Type B pancreatic cell (in vitro differentiated cells): ENCODE measurements at places on chromosomes 5 and 9. TPM values are rescaled to one million over a fixed set of nuclear protein-coding genes. Genes with fewer than 3 reads are reported as not detected.

GRCh38 chr9:69759021-69759420, 790 bp downstream of the PTAR1 start:
- H3K27ac ChIP-seq: peak overlapping the region; percentile 92
- peak overlapping the region; percentile 96 for H3K4me3 ChIP-seq
- H3K27me3 ChIP-seq: no peaks in the 10 kb centered on the region

GRCh38 chr5:74149395-74149794, 491.1 kb downstream of the ENC1 start:
- no peak for DNase-seq
- H3K27ac ChIP-seq: no peak overlapping the region
- H3K4me1 ChIP-seq: peaks cover 6% of the 10 kb centered on the region

DNA sequence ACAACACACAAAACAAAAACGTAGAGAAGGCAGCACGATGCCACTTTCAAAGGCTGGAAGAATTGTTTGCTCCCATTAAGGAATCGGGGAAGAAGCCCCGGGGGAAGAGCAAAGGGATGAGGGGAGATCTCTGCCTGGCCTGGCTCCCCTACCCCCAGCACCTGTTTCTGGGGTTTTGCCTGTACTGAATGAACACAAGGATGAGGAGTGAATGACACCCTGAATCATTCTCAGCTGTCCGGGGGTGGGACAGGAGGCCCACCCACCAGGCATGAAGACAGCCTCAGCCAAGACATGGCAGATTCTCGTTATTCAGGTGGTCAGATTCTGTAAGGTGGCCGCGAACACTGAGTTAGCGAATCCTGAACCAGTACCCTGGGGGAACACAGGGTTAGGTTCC, 7.5 kb downstream of the TBC1D9B start:
- H3K4me1 ChIP-seq: no peaks in the 10 kb centered on the region
- no peaks in the 10 kb centered on the region for H3K27me3 ChIP-seq
- H3K27ac ChIP-seq: no peak overlapping the region
- no peak overlapping the region for H3K4me3 ChIP-seq
- no peak for DNase-seq
- peaks cover 20% of the 10 kb centered on the region for H3K36me3 ChIP-seq

DNA sequence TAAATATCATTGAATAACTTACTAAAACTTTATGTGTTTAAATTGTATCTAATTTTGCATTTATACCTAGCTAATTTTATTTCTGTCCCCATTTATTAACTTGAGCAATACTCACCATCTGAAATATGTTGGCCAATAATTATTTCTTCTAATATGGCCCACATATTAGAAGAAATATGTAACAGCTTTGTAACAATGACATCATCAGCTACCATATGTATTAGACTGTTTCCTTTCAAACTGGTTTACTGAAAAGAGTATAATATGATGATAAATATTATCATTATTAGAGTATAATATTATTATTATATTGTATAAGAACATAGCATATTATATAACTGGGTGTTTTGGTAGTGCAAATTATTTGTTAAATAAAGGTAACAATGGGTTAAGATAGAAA, 220.5 kb downstream of the FBXL7 start:
- H3K27ac ChIP-seq: no peak overlapping the region
- no peaks in the 10 kb centered on the region for H3K36me3 ChIP-seq

DNA sequence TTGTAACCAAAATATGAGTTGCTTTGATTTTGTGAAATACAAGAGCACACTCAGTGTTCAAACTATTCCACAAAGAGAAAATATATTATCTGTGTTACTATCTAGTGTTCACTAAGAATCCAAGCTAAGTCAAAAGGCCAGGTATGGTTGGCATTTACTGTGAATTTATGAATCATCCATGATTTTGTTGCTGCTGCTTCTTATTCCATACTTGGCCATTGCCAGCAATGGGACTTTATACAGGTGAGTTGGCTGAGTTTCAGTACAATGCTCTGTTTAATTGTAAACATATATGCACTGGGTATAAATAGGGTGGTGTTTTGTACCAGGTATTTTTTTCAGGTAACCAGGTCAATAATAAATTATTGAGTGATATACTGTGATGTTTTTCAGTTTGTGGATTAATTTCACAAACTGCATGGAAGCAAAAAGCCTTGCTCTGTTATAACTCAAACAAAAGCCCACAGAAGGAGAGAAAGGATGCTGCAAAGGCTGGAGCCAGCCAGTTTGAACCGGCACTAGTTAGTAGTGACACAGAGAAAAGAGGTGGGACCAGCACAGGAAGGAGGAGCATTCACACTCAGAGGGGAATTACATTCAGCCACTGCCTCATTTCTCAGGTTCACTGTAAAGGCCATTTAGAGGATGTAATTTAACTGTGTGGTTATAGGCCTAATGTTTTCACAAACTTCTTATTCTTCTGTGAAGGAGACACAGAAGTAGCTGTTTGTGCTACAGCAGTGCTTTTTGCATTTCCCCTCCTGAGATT, 381.8 kb downstream of the ADGRV1 start:
- no peak for DNase-seq
- peaks cover 28% of the 10 kb centered on the region for H3K4me1 ChIP-seq
- peak overlapping the region; percentile 5 for H3K4me3 ChIP-seq

DNA sequence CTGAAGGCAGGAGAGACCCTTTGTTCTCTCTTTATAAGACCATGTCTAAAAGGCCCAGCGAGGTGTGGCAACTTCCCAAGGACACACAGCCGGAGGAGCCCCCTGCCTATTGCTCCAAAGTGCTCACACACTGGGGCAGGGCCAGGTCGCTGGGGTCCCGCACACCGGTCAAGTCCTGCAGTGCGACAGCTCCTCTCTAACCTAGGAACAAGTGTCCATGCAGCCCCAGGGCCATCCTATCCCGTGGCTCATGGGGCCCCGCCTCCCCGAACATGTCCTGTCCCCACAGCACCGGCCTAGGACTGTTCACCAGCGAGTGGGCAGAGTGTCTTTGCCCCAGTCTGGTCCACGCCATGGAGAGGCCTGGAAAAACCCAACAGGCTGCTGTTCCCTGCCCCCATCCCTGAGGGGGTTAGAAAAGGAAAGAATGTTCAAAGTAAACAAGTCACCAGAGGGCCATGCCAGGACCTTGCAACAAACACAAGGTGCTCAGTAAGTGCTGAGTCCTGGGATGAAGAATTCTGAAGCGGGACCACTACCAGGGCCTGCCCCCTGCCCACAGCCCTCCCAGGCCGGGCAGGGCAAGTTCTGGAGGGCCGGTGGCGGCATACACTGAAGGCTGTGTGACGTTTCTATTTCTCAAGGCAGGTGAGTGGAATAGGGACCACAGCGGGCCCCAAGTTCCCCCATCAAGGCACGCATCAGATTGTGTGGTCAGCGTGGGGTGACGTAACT, 938 bp downstream of the NINJ1 start:
- H3K4me1 ChIP-seq: peaks cover 7% of the 10 kb centered on the region
- H3K36me3 ChIP-seq: no peaks in the 10 kb centered on the region
- H3K4me3 ChIP-seq: peak overlapping the region; percentile 87
- H3K27ac ChIP-seq: peak overlapping the region; percentile 74
- H3K27me3 ChIP-seq: no peaks in the 10 kb centered on the region

DNA sequence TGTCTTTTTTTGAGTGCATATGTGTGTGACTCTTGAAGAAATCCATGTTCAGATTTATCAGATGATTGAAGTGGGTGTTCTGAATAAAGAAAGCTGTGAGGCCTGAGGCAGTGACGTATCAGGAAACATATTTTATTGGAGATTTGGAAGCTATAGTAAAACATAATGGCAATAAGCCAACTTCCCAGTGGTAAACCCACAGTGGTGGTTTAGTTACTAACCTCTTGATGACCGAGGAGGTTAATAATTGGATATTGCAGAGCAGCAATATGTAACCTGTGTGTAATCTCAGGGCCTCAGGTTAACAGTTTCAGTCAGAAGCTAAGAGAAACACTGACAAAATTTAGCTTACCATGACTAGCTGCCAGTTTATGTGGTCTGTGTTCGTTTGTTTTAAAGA, 6.9 kb downstream of the RGMB start:
- no peak for DNase-seq
- peak overlapping the region; percentile 7 for H3K4me3 ChIP-seq
- peaks cover 41% of the 10 kb centered on the region for H3K4me1 ChIP-seq
- H3K27ac ChIP-seq: no peak overlapping the region

GRCh38 chr9:38233796-38234355, 158.6 kb upstream of the ALDH1B1 start:
- peak; percentile 24 for DNase-seq
- H3K27me3 ChIP-seq: peaks cover 9% of the 10 kb centered on the region
- H3K4me1 ChIP-seq: peaks cover 18% of the 10 kb centered on the region
- H3K36me3 ChIP-seq: no peaks in the 10 kb centered on the region
- H3K4me3 ChIP-seq: no peak overlapping the region
- no peak overlapping the region for H3K27ac ChIP-seq

GRCh38 chr9:76756941-76757673, 7.1 kb upstream of the PCA3 start:
- no peak overlapping the region for H3K27ac ChIP-seq
- no peak for DNase-seq
- H3K36me3 ChIP-seq: no peaks in the 10 kb centered on the region
- H3K4me1 ChIP-seq: no peaks in the 10 kb centered on the region
- H3K4me3 ChIP-seq: no peak overlapping the region

DNA sequence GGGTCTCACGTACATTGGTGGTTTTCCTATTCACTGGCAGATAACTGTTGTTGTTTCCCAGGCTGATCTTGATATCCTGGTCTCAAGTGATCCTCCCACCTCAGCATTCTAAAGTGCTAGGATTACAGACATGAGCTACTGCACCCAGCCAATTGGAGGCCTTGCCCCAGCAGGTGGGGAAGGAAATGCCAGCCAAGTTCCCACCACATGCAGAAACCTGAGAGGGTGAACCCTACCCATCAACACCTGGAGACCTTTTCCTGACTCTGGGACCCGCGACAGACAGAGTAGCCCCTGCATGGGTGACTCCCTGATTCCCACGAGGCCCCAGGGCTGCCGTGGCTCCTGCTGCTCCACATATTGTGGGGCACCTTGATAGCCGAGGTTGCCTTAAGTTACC, 107.7 kb downstream of the GDA start:
- DNase-seq: no peak
- H3K4me1 ChIP-seq: no peaks in the 10 kb centered on the region
- H3K27ac ChIP-seq: no peak overlapping the region
- no peak overlapping the region for H3K4me3 ChIP-seq
- H3K36me3 ChIP-seq: no peaks in the 10 kb centered on the region

DNA sequence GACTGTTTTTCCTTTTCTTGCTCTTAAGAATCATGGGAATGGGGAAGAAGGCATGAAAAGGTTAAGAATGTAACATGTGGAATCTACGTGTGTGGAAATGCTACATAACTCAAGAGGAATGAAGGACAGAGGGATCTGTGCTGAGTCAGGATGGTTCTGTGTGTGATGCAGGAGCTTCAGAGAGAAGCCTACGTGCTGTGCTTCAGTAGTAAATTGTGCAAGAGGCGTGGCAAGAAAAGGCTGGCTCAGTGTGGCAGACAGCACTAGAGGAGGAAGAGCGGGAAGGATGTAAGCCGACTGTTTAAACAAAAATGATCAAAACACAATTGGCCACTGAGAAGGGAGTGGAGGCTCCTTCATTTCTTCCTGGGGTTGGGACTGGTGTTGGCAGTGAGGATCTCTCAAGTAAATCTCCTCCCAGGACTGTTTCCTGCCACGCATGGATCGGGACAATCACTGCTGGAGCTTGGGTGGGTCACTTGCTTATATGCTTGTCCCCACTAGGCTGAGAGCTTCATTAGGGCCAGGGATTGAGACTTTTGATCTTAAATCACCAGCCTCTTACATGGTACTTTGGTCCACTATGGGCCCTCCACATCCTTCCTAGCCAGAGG, 59.4 kb upstream of the BASP1 start:
- no peak overlapping the region for H3K4me3 ChIP-seq
- H3K27ac ChIP-seq: no peak overlapping the region
- no peaks in the 10 kb centered on the region for H3K4me1 ChIP-seq
- DNase-seq: no peak
- H3K36me3 ChIP-seq: no peaks in the 10 kb centered on the region

- peaks cover 28% of the 10 kb centered on the region for H3K4me1 ChIP-seq
- DNase-seq: peak; percentile 94
- peak within 1 kb of the TSS; percentile 89 for H3K27ac ChIP-seq
- peaks cover 3% of the 10 kb centered on the region for H3K27me3 ChIP-seq
- peaks cover 10% of the 10 kb centered on the region for H3K36me3 ChIP-seq
Measured at GRCh38 chr5:40798012-40798800, at the start of gene PRKAA1. Gene PRKAA1, minus strand, starts transcription at chr5:40798374. Its CDS starts 185 bp downstream, at chr5:40798189.

DNA sequence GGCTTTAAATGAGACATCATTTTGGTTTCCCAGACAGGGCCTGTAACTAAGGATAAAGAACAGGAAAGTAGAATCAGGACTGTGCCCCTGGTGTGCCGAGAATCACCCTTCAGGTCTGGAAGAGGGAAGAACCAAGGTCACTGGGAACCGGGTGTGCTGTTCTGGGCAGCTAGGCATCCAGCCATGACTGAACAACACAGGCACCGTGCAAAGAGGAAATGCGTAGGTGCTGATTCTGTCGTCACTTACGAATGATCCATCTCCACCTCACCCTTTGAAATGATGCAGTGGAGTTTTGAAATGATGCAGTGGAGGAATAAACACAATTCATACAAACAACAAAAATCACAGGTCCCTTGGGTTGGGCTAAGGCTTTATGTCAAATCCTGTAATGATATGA, 64.4 kb downstream of the MAP1B start:
- peaks cover 3% of the 10 kb centered on the region for H3K27me3 ChIP-seq
- no peak for DNase-seq
- H3K4me3 ChIP-seq: no peak overlapping the region
- peaks cover 32% of the 10 kb centered on the region for H3K4me1 ChIP-seq
- H3K27ac ChIP-seq: no peak overlapping the region
- peaks cover 17% of the 10 kb centered on the region for H3K36me3 ChIP-seq

DNA sequence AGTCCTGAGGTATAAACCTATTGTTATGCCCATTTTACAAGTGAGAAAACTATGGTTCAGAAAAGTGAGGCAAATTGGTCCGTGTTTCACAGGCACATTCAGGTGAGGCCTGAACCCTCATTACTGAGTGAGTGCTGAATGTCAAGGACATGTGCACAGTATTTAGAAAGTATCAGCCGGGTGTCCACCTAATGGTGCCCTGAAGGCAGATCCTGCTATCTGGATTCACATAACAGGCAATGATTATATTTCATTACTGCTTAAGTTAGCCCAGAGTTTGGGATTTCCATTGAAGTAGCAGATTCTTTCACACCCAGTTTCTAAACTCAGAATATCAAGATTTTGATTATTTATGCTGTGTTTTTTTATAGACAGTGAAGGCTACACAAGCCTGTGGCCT, 142.7 kb downstream of the LHFPL2 start:
- DNase-seq: no peak
- H3K4me1 ChIP-seq: peaks cover 79% of the 10 kb centered on the region
- H3K27me3 ChIP-seq: peaks cover 4% of the 10 kb centered on the region

GRCh38 chr5:40679913-40680681, at the start of gene PTGER4:
Gene PTGER4, plus strand, starts transcription at chr5:40679915. Its CDS starts 1,079 bp downstream, at chr5:40680994.
- H3K27ac ChIP-seq: peak within 1 kb of the TSS; percentile 86
- peaks cover 29% of the 10 kb centered on the region for H3K4me1 ChIP-seq
- H3K36me3 ChIP-seq: peaks cover 5% of the 10 kb centered on the region
- H3K27me3 ChIP-seq: peaks cover 63% of the 10 kb centered on the region
- no peak for DNase-seq
- H3K4me3 ChIP-seq: peak within 1 kb of the TSS; percentile 92

GRCh38 chr5:141430332-141431113, at the start of gene PCDHGA12:
Gene PCDHGA12, plus strand, starts transcription at chr5:141430507. Its CDS starts 253 bp downstream, at chr5:141430760.
- H3K27ac ChIP-seq: no peak within 1 kb of the TSS
- H3K27me3 ChIP-seq: no peaks in the 10 kb centered on the region
- H3K4me3 ChIP-seq: no peak within 1 kb of the TSS
- no peak for DNase-seq

FAM78A gene
- 0.79 and 1.9 TPM in 2 replicates for total RNA-seq

ASPN gene
- total RNA-seq: 1.3 TPM in 1 of 2 replicates, not detected in the other

CHSY3 gene
- 0.86 and 4.9 TPM in 2 replicates for total RNA-seq

SPINK7 gene
- not detected in 2 replicates for total RNA-seq

DIAPH1 gene
- 79.6 and 103 TPM in 2 replicates for total RNA-seq

C9orf153 gene
- 1.1 TPM in 1 of 2 replicates, not detected in the other for total RNA-seq

STRBP gene
- total RNA-seq: 51.1 and 56.7 TPM in 2 replicates

STK32A gene
- total RNA-seq: 2.0 and 5.3 TPM in 2 replicates

DNM1 gene
- total RNA-seq: 16.3 and 112 TPM in 2 replicates
